ENCODE measurements at places on chromosomes 11 and 22.
A peak's percentile ranks its signal among the peaks of the same experiment; 100 is the strongest.

DNA sequence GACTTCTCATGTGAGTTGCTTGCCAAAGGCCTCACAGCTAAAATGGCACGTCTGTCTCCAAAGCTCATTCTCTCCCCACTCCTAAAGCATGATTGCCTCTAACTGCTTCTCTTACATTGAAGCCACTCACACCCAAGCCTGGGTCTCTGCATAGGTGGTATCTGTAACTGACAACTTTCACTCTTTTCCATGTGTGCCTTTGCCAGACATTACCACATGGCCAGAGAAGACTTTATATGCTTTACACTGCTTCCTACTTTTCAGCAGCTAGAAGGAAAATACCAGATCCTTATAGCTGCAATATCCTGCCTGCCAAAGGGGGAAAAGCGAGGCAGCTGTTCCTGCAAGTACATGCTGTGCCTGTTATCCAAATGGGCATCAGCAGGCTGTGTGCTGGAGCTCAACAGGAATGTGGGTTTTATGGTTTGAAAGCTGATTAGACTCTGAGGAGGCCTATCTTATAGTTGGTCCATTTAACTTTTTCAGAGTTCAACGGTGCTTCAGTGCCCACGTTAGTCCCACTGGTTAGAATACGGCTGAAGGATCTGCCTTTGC, 547.1 kb downstream of the RAB38 start:
- DNase-seq = no peak

- no peak for DNase-seq
Measured at GRCh38 chr11:32225571-32226285, 134.9 kb downstream of the RCN1 start.

DNA sequence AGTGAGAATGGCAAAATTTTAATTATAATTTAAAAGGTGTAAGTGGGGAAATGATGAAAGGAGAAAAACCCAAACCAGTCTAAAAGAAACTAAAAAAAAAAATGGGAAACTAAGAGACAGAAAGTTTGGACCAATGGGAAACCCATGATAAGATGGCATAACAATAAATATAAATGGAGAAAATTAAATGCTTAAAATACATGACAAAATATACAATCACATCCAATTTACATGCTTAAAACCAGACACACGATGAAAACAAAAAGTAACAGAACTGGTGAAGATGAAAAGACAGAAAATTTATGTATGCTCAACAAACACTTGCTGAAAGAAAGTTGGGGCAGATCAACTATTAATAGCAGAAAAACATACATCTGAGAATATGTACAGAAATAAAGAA, 1471.1 kb downstream of the TBC1D22A start:
- no peak for DNase-seq

DNA sequence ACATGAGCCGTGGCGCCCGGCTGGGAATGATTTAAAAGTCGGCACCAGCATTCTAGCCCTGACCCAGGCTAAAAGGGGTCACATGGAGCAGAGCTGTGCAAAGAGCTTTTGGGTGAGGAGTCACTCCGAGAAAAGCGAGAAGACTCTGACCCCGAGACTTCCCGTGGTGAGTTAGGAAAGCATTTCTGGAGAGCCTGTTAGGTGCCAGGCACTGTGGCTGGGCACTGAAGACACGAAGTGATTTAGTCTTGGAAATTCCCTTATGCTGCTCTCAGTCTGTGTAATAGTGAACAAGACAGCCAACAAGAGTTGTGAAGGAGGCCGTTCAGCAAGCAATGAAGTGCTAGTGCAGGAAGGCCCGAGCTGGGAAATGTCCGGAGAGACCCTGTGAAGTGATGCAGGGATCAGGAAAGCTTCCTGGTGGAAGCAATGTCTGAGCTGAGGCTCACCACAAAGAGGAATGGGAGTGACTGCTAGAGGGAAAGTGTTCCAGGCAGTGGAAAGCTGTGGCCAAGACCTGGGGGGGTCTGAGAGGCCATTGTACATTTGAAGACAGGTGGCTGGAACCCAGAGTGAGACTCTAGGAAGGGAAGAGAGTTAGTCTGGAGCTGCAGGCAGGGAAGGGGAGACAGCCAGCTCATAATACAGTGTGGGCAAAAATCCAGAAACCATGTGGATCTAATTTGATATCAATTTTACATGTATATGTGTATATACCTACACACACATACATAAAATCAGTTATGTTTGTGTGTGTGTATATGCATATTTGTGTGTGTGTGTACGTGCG, 31.6 kb downstream of the MARK2 start:
- no peak for DNase-seq

DNA sequence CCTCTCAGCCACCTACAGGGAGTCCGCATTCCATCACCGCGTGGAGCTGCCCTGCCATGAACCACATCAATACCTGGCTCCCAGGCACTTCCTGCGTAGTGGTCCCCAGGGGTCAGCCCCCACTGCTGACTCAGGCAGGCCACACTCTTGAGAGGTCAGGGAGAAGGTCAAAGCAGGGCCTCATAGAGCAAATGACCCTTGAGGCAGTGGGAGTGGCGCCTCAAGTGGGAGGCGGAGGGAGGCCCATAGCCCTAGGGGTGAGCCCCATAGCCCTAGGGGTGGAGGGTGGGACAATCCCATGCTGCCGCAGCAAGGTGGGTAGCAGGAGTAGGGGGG, 5.0 kb downstream of the PRDX5 start:
- no peak for DNase-seq

- no peak for DNase-seq
Measured at GRCh38 chr11:131824771-131825170, 454.4 kb downstream of the NTM start.

GRCh38 chr11:77409046-77409445, 64.8 kb downstream of the PAK1 start:
- DNase-seq = no peak

DNA sequence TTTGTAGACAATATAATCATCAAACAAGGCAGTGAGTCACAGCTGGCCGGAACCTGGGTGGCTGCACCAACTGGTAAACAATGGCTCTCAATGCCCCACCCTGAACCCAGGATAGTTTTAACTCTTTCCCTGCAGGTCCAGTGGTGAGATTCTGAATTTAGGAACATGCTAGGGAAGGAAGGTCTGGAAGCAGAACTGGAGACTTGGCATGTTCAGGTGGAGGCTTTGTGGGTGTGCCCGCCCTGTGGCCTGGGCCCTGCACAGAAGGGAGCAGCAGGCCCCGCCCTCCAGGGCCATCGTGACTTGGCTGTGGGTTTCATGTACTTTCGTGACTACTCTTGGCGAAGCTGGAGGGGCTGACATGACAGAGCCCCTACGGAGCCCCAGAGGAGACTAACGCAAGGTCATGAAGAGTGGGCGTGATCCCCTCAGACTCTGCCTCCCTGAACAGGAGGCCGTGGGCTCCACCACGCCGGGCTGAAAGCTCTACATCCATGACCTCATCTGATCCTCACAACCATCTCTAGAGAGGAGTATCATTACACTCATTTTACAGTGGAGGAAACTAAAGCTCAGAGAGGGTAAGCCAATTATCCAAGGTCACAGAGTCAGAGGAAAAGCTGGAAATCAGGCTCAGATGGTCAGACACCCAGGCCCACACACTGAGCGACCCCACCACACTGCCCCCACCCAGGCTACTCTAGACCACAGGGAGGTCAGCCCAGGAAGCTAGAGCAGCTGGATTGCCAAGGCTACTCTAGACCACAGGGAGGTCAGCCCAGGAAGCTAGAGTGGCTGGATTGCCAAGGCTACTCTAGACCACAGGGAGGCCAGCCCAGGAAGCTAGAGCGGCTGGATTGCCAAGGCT, 27.3 kb downstream of the MAFF start:
- DNase-seq = no peak

DNA sequence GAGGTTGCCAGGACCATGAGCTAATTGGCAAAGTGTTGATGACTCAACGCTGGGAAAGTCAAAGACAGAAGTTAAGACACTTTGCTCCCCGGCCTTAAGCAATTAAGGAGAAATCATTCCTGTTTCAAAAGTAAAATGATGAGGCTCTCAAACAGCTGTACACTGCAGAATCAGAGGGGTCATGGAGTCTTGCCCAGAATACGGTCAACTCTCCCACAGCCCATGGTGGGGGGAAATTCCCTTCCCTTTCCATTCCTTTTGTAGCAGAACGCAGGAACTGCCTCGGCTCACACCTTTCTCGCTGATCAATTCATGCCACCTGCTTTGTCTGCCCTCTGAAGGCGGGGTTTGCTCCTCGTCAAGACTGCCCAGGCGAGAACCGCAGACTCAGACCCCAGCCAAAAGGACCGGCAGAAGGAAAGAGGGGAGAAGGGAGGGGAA, 52.8 kb downstream of the MN1 start:
- no peak for DNase-seq

GRCh38 chr11:46238078-46238966, 39.1 kb upstream of the CREB3L1 start:
- DNase-seq = peak; percentile 83

DNA sequence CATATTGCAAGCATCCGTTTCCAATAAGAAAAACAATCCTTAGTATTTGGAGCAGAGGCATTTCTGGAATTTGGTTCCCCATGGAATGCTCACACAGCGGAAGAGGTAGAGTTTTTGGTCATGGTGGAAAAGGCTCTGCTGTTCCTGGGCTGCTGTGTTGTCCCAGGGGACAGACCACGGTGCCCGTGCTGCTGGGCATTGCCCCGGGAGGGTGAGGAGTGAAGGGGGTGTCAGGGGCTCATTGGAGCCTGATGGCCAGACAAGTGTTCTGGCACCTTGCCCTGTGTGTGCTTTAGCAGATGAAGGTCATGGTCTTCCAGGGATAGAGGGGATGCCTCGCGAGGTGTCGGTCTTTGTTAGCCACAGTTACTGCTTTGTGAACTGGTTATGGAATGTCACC, 61.2 kb downstream of the MPPED1 start:
- no peak for DNase-seq

DNA sequence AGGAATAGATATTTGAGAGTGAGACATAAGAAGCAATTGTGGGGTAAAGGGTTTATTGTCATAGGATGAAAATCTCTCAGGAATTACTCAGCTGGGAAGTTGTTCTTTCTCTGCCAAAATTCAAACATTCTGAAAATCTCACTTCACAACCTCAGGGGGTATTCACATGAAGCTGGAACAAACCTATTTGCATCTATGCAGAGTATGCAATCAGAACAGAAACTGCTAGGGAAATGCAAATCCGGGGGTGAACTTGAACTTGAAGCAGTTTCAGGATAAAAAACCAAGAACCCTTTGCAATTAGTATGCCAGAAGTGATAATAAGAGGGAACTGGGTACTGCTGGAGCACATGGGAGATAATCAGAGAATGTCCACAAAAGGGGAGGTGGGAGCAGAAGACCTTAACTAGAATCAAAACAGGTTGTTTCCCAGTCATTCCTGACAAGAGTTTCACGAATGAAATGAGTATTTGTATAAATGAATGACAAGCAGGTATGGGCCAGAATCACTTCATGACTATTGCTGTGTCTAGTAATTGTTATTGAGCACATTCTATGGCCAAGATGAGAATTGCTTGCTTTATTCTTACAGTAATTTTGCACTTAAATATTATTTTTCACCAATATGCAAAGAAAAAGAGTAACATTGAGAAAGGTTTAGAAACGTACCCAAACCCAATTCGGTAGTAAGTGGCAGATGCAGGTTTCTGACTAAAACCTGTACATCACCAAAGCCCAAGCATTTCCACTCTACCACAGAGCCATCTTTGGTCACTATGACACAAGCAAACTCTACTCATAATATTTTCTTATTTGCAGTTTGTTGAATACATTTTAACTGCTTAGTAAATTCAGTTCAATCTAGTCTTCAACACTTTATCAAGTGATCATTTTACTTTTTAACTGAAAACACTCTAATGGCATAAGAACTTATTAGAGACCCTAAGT, 61.8 kb upstream of the UBASH3B start:
- no peak for DNase-seq

DNA sequence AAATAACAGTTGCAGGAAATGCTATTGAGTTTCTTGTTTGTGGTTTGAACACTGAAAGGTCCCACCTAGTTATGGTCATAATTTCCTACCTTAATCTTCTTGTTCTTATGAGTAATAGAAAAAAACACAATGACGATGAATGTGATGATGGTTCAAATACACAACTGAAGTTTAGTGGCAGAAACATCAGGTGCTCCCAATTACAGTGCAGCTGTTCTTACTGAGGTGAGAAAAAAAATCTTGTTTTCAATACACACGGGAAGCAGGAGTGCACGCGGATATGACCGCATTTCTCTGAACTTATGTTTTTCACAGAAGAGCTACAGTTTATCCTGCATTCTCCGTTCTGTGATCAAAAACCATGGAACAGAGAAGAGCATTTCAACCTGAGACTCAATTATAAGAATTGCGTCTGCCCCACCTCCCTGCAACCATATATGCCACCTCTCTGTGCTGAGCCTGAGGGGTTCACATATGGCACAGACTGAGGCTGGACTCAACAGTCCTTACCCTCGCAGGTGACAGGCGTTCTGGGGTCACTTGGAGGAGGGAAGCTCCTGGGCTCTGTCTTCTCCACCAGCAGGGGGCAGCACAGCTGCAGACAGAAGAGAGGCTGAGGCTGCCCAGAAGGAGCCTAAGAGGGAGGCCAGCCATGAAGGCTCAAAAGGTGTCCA, 99.7 kb upstream of the IGLL5 start:
- DNase-seq = no peak

- DNase-seq = no peak
Measured at GRCh38 chr22:49807780-49808708, 19.6 kb downstream of the BRD1 start.

GRCh38 chr11:70139785-70140410, 61.8 kb downstream of the ANO1 start:
- DNase-seq = no peak

GRCh38 chr11:76599041-76600013, 71.2 kb downstream of the LRRC32 start:
- DNase-seq = no peak

GRCh38 chr22:37353839-37354238, 71.5 kb downstream of the CYTH4 start:
- no peak for DNase-seq

DNA sequence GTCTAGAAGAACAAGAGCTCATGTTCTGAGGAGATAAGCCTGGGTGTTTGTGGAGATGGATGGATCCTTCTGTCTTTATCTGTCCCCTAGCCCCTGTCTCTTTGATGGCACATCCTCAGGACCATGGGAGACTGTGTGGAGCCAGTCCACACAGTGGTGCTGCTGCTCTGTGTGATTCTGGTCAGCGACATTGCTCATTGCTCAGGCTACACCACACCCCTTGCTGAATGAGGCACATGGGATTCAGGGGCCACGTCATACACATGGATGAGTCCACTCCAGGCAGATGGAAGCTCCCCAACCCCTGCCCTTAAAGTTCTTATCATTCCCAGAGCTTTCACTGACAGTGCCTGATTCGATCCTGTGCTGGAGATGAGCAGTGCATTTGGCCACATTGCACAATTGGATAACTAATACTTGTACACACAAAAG, 222.2 kb downstream of the NAV2 start:
- DNase-seq = no peak

Data from left lung (tissue), 14 donors.